ENCODE measurements at places on chromosomes 5 and 9. TPM values are rescaled to one million over a fixed set of nuclear protein-coding genes. Genes with fewer than 3 reads are reported as not detected.

The AHRR gene
- 1.6 TPM for total RNA-seq

The CCNO gene
- total RNA-seq: 0.69 TPM

The ADGRD2 gene
- total RNA-seq: 0.46 TPM

The SLCO6A1 gene
- not detected for total RNA-seq

The FOXD4L3 gene
- total RNA-seq: 0.23 TPM

The QRFP gene
- not detected for total RNA-seq

The HSD17B3 gene
- total RNA-seq: not detected

The CCNG1 gene
- 103 TPM for total RNA-seq

The CANX gene
- total RNA-seq: 474 TPM

The ST6GALNAC4 gene
- 9.9 TPM for total RNA-seq

Measured in diencephalon (tissue), 1 donor.